ENCODE measurements at places on chromosomes 1 and 21.

DNA sequence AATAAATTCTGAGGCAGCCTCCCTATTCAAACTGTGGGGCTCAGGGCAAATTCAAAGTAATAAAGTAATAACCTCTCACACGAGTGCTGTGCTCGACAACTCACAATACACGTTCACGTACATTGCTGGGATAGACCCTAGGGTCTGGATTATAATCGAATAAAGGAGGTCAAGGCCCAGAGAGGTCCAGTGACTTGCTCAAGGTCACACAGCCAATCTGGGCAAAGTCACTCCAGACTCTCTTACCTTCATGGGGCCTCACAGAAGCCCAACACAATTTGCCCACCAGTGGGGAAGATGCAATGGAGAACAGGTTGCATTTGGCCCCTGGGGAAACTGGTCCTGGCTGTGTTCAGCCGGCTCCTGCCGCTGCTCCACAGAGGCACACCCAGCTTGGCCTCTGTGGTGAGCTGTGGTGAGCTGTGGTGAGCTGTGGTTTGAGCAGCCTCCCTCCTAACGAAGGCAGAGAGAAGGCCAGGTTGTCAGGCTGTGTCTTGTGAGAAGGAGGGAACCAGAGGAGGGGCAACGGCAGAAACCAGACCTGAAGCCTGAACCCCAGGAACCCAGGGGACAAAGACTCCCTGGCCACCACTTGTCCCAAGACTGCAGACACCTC lies 35.1 kb downstream of the NUAK2 start:
- peak; percentile 70 for DNase-seq

DNA sequence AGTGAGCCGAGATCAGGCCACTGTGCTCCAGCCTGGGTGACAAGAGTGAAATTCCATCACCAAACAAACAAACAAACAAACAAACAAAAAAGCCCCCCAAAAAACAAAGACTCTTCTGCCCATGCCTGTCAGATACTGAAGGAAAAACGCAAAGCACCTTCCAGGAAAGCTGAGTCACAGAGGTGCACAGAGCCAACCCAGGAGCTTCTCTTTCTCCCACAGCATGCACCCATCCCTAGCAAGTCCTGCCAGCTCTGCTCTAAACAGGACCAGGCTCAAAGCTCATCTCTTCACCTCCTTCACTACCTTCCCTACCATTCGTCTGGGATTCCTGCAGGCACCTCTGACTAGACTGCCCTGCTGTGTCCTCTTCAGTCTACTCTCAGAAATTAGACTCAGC lies 46.5 kb downstream of the ETS2 start:
- DNase-seq: no peak

GRCh38 chr1:225981714-225982113 lies 17.4 kb downstream of the SDE2 start:
- DNase-seq: no peak

GRCh38 chr1:37930246-37931101 lies 16.4 kb downstream of the INPP5B start:
- DNase-seq: no peak

- DNase-seq: no peak
Measured at GRCh38 chr1:180230791-180231505, 884 bp downstream of the LHX4 start.
